Endothelial cell of umbilical vein (primary cell): ENCODE measurements at places on chromosomes 11 and 22. TPM values are rescaled to one million over a fixed set of nuclear protein-coding genes. Genes with fewer than 3 reads are reported as not detected.

DNA sequence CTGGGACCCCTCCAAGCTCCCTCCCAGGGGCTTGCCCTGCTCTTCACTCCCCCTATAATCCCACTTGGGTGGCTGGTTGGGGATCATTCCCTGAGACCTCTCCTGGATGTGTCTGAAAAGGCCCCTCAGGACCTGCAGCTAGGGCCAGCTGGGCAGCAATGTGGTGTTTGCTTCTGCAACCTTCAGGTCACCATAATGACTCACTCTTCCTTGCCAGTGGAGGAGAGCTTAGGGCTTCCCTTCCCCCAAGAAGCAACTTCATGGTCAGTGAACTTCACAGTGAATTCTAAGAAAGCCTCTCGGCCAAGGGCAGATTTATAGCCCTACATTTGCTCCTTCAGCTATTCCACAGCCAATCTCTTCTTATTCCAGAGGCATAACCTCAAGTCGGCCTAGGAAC, 45.1 kb upstream of the TSPAN18 start:
- DNase-seq, result peak; percentile 80

DNA sequence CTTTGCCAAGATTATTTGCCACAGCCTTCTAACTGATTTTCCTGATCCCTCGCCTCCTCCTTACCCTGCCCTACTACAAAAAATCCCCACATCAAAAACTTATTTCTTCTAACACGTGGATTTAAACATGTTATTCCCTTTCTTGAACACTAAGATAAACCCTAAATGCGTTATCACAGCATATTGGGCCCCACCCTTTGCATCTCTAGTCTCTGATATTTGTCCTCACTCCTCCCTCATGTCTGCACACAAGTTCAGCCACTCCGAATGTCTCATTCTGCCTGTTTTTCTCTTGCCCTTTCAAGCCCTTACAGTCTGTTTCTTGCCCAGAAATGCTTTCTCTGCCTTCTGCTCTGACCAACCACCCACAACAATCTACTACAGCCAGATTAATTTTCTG, 10.6 kb upstream of the ACER3 start:
- no peak for DNase-seq

- no peak for DNase-seq
Observed at GRCh38 chr11:123374622-123374968, 55.5 kb upstream of the GRAMD1B start.

DNA sequence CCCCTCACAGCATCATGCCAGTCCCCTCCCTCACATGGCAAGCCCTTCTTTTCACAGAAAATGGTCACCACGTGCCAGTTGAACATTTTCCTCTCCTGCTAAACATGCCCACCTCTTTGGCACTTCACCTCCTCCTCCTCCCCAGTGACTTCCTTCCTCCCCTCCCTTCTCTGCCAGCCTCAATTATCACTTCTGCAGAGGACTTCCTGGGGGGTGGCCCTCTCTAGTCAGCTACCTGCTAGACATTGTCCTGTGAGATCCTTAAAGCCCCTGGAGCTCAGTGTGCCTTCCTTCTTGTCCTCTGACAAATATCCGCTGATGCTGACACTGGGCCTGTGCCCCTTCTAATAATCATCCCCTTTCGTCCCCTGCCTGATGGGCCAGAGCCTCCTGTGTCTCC, 43.2 kb upstream of the E2F8 start:
- no peak for DNase-seq

- DNase-seq, result no peak
Observed at GRCh38 chr22:42319386-42319785, 48.9 kb upstream of the TCF20 start.

- DNase-seq, result peak; percentile 60
Observed at GRCh38 chr11:62540804-62541701, 5.6 kb downstream of the AHNAK start.

Gene SERPING1
- 0.30 TPM in 1 of 2 replicates, not detected in the other for polyA plus RNA-seq

DNA sequence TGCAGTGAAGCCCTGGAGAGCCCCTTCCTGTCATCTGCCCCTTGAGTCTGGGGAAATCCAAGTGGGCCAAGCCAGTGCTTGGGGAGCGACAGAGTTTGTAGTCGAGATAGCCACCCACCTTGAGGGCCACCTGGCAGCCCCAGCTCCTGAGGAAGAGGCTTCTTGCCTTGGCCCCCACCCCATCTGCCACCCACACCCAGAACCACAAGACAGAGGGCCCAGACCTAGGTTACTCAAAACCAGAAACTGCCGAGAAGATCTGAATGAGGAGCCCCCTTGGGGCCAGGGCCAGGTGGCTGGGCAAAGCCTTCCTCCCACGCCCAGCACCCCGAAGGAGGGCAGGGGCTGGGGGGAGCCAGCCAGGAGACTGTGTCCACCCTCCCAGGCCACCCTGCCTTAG, 18.8 kb upstream of the PRR5 start:
- DNase-seq, result no peak

GRCh38 chr22:35674335-35674734, 26.1 kb downstream of the APOL6 start:
- DNase-seq, result no peak

GRCh38 chr22:46830841-46831240, 68.4 kb downstream of the TBC1D22A start:
- no peak for DNase-seq

DNA sequence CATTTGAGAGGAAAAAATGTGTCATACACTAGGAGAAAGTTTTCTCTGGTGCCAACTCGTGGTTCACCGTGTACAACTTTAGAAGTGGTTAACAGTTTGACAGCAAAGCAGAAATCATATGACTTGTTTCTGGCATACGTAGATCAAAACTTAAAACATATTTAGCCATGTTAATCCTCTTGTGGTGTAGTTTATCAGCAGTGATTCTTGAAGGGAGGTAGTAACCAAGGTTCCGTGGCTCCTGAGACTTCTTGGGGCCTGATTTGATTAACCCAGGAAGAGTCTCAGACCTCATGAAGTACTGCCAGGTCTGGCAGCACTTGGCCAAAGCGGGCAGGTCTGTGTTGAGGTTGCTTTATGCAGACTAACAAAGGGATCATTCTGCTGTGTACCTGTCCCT, 40.5 kb downstream of the SREBF2 start:
- no peak for DNase-seq

DNA sequence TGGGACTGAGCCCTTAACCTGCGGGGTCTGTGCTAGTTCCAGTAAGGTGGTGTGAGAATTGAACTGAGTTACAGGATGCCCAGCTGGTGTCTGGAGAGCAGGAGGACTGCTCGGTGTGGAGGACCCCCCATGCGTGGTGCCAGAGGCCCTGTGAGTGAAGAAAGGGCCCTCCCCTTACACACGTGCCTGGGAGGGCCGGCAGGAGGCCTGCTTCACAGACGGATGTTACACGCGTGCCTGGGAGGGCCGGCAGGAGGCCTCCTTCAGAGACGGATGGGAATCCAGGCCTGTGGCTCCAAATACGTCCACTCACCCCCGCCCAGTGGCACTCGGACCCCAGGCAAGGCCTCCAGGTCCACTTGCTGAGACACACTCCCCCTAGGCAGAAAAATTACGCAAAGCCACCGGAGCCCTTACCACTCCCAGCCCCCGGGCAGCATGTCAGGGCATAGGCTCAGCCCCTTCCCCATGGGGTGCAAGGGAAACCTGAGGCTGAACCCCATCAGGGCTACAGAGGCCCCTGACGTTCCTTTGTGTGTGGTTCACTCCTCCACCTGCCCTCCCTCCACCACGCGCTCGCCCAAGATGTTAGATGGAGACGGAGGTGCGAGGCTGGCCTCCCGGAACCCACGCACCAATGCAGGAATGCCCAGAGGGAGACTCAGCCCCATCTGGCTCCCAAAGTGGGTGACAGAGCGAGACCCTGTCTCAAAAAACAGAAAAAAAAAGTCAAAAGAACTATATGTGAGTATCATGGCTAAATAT, 227.8 kb downstream of the BRD1 start:
- no peak for DNase-seq

Gene EMID1
- 0.56 and 0.75 TPM in 2 replicates for polyA plus RNA-seq

GRCh38 chr11:108733479-108734116, 68.7 kb downstream of the DDX10 start:
- peak; percentile 63 for DNase-seq

- DNase-seq, result no peak
Observed at GRCh38 chr22:48951836-48952235, 875.8 kb downstream of the BRD1 start.

GRCh38 chr11:130437848-130438247, 9.4 kb upstream of the ADAMTS8 start:
- no peak for DNase-seq

- peak; percentile 49 for DNase-seq
Observed at GRCh38 chr11:94511932-94512781, at the start of gene C11orf97. TSS of gene C11orf97 (plus strand) at chr11:94512461. CDS start at chr11:94512529, 68 bp downstream.

- DNase-seq, result peak; percentile 73
Observed at GRCh38 chr11:120338107-120338933, 2.1 kb downstream of the ARHGEF12 start.

GRCh38 chr22:27857443-27857842, 55.9 kb upstream of the MN1 start:
- DNase-seq, result no peak

GRCh38 chr11:69774354-69775162, 583 bp downstream of the FGF4 start:
- DNase-seq, result no peak

Gene PDE3B
- 0.22 and 0.26 TPM in 2 replicates for polyA plus RNA-seq

- DNase-seq, result peak; percentile 28
Observed at GRCh38 chr11:28618416-28618815, 510.2 kb downstream of the METTL15 start.

DNA sequence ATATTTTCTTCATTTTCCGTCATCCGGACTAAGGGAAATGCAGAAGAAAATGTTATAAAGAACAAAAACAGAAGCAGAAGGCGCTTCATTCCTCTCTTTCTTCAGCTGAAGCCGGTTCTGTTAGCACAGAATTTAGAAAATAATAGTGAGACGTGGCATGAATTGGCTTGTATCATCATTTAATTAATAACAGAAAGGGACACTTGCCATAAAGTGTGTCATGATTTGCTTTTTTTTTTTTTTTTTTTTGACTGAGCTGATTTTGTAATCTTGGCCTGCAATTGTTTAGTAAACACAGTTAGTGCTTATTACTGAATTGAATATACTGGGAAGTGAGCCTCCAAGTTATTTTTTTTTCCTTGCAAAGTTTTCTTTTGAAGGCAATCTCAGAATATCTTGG, at the start of gene MMP27:
Gene MMP27 (minus strand): TSS at position 144 of the 400 bp plus-strand sequence. CDS start 55 bp downstream, at position 89.
- no peak for DNase-seq

Gene KRTAP5-8
- polyA plus RNA-seq, result 0.14 and 0.17 TPM in 2 replicates

GRCh38 chr11:10294290-10294953, 403 bp upstream of the SBF2 start:
- peak; percentile 63 for DNase-seq

DNA sequence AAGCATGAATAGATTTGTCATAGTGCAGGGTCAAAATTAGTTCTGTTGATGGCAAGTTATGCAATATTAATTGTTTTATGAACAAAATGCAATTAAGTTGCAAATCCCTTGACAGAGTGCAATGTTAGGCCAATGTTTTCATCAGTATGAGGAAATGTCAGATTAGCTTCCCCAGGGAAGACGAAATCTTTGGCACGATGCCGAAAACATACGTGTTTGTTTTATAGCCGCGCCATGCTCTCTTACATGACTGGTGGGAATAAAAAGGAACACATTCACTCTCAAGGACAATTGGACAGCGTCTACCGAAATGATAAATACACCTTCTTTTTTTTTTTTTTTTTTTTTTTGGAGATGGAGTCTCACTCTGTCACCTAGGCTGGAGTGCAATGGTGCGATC, 27.0 kb downstream of the MFNG start:
- no peak for DNase-seq

GRCh38 chr11:78213526-78214330, 25.0 kb downstream of the USP35 start:
- peak; percentile 31 for DNase-seq

- no peak for DNase-seq
Observed at GRCh38 chr11:84634309-84634708, 992.8 kb downstream of the DLG2 start.

Gene SMTNL1
- polyA plus RNA-seq, result not detected in 2 replicates

Gene SORL1
- polyA plus RNA-seq, result 0.10 and 0.17 TPM in 2 replicates

DNA sequence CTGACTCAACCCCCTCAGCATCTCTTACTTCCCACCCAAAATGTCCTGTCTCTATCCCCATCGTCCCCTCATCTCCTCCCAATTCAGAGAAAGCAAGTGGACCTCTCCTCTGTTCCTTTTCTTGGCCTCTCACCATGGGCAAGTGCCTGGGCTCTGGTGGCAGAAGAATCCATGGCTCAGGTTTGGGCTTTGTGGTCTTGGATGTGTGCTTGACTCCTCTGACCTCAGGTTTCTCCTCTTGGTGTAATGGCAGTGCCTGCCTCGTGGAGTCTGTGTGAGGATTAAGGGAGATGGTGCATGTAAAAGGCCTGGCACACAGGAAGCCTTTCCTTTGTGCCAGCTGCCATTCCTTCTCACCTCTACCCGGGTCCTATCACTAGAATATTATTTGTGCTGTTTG, 3.2 kb downstream of the BMAL1 start:
- DNase-seq, result no peak

GRCh38 chr22:40107851-40108378, 69.8 kb upstream of the TNRC6B start:
- DNase-seq, result no peak

DNA sequence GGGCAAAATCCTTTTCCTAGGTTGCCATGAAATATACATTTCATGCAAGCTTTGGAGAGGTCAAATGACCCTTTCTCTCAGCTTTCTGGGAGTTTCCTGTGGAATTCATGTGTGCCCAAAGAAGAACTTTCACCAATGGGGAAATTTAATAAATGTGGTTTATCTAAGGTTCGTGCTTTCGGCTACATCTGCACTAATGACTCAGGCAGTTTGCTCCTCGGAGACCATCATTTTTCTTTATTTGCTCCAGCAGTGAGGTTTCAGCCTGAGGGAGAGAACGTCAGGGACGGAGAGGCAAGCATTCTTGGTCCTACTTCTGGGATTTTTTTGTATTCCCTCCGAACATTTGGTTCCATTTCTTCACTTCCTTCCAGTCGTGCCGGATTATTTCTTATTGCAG, 85.2 kb downstream of the FLI1 start:
- DNase-seq, result no peak

DNA sequence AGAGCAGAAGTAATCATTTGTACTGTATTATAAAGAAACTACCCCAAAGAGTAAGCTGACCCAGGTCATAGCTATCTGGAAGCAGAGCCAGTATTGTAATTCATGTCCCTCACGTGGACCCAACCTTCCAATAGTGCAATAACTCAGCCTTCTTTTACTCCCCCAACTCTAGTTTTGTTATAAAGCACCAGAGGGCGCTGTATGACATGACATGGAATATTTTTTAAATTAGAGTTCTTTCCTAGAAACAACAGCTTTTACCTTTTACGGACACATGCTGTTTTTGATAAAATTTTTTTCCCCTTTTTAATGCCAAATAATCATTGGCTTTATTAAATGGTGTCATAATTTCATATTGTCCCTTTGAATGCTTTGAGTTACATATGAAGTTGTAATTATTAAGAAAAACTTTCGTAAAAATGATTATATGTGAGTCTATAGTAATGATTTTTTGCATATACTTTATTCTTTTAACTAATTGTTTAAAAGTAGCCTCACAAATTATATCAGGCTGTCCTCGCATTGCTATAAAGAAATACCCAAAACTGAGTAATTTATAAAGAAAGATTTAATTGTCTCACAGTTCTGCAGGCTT, 76.9 kb downstream of the DKK3 start:
- peak; percentile 79 for DNase-seq

- no peak for DNase-seq
Observed at GRCh38 chr11:48050304-48050703, 69.9 kb downstream of the PTPRJ start.
